Activated naive CD4-positive, alpha-beta T cell treated with anti-CD3 and anti-CD28 coated beads for 36 hours (primary cell): ENCODE measurements at places on chromosomes 16 and 17. TPM values are rescaled to one million over a fixed set of nuclear protein-coding genes. Genes with fewer than 3 reads are reported as not detected.

EFCAB5 gene
- 0.35 TPM for total RNA-seq

TMEM88 gene
- total RNA-seq: 1.5 TPM

C16orf92 gene
- total RNA-seq: not detected

PPP1R27 gene
- total RNA-seq: not detected

DNA sequence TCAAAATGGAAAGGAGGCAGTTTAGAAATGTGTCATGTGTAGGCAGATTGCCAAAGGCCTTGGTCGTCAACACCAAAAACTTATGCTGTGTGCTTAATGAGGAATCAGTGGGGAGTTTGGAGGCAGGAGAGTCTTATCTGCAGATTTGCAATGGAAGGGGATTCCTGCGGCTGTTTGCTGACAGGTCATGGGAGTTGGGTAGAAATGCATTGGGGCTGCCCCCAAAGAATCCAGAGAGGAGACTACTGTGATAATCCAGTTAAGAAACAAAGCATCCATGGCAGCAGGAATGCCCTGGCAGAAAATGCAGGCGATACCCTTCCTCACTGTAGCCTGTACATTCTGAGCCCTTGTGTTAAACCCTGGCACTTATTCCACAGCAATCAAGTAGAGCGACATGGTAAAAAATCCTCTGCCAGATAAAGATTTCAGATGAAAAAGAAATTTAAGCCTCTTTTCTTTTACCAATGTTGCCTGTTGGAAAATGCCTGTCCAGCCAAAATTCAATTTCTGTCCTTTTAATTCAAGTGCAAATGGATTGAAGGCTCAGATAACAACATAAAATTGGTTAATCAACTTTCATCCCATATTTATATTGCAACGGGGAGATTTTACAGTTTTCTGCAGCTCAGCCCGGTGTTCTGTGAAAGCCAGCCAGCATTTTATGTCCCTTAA, 491.0 kb upstream of the CDH5 start:
- no peak for DNase-seq

DNA sequence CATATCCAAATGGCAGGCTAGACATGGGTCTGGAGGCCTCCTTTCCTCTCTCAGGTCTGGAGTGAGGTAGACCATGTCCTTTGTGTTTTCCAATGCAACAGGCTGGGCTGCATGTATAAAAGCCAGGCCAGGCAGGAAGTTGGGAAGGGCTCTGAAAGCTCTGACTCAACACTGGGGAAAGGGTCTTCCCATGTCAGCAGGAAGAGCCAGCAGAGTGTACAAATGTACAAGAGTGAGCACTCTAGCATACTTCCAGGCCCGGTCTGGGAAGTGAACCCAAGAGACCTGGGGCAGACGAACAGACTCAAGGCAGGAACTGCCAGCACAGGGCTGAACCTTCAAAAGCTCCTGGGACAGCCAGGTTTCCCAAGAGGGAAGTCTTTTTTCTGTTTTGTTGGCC, 7.0 kb downstream of the ATPAF2 start:
- no peak for DNase-seq
